ENCODE measurements at places on chromosomes 1 and 21. TPM values are rescaled to one million over a fixed set of nuclear protein-coding genes. Genes with fewer than 3 reads are reported as not detected.

The NBPF20 gene
- 5.5 TPM for total RNA-seq

The RIPK4 gene
- total RNA-seq: 0.07 TPM

GRCh38 chr1:234776876-234777855 is 167.2 kb upstream of the IRF2BP2 start:
- no peaks in the 10 kb centered on the region for H3K36me3 ChIP-seq
- no peak for DNase-seq
- no peaks in the 10 kb centered on the region for H3K27me3 ChIP-seq
- no peak overlapping the region for H3K4me3 ChIP-seq
- no peak overlapping the region for H3K27ac ChIP-seq

- DNase-seq: no peak
- no peaks in the 10 kb centered on the region for H3K36me3 ChIP-seq
- no peaks in the 10 kb centered on the region for H3K27me3 ChIP-seq
Observed at GRCh38 chr21:29914326-29914725, 25.5 kb downstream of the GRIK1 start.
